ENCODE measurements at places on chromosomes 3 and 15. TPM values are rescaled to one million over a fixed set of nuclear protein-coding genes. Genes with fewer than 3 reads are reported as not detected.

TMOD2 gene
- polyA plus RNA-seq, result 1.1 TPM

ACTC1 gene
- 2.6 TPM for polyA plus RNA-seq

CACNA2D2 gene
- 5.7 TPM for polyA plus RNA-seq

CP gene
- polyA plus RNA-seq, result 3.7 TPM

ST6GAL1 gene
- 9.1 TPM for polyA plus RNA-seq

MAP1A gene
- polyA plus RNA-seq, result 1.7 TPM

All from pancreas (tissue), 10 donors.